ENCODE measurements at places on chromosomes 5 and 9.

DNA sequence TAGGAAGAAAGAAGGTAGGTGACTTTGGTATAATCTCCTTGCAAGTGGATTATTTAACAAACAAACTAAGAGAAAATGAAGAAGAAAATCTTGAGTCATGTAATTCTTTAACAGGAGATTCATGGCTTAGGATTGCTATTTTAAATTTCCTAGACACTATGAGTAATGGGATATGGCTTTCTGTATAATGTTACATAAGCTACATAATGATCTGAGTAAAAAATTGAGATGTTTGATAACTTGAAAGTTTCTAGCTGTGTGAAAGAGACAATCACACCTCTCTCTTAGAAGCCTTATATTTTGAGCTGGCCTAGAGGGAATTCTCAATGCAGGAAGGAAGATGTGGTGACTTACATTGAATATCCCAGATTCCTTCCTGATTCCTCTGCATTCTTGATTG, 92.5 kb downstream of the CDH9 start:
- DNase-seq, result no peak

- DNase-seq, result no peak
These were observed 49.6 kb upstream of the SIMC1 start for GRCh38 chr5:176188506-176189193.

DNA sequence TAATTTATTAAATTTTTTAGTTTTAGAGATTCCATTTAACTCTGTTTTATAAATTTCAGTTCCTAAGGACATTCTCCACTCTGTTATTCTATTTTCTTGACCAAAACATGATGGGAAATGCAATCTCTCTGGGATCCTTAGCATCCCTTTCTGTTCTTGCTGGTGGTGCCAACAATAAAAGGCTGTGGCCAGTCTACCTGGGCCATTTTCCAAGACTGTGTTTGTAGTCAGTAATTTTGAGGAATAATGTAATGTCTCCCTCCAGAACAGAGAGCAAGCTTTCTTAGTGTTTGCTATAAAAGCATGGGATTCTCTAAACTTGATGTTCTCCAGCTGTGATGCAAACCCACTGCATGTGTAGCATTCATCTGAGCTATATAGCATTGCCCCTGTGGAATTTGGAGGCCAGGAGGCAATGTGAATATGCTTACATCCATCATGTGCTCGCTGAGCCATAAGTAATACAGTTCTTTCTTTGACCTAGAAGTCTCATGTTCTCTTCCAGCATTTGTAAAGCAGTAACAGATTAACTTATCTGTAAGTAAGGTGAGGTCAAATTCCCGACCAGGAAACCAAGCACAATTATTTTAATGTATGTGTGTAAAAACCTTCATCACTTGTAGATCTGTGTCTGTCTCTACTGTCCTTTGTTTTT, 211.5 kb upstream of the TAS2R1 start:
- no peak for DNase-seq

DNA sequence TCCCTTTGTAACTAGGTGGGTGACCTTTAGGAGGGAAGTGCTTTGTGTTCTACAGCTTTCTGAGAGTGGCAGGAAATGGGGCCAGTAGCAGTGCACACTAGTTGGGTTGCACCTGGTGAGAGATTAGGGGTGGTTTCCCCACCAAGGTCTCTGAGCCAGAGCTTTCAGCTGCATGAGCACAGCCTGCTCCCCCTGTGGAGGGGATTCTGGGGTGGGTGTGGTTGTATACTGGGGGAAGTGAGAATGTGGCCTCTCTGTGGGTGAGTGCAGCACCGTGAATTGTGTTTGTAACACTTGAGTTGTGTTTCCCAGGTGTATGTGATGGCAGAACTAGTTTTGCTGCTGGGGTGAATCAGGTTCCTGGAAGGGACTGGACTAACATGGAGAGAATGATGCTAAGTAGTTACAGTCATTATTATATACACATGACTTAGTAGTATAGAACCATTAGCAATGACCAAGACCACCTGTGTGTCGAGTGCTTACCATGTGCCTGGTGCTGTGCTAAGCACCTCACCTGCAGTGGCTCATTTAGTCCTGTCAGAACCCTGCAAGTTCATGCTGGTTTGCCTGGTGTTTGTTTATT, 11.8 kb upstream of the CXXC5 start:
- DNase-seq, result no peak

GRCh38 chr5:125214080-125214479, 467.6 kb upstream of the ZNF608 start:
- no peak for DNase-seq

Data from hippocampal formation (tissue), 2 donors.